ENCODE measurements at places on chromosomes 12 and 14.
A peak's percentile ranks its signal among the peaks of the same experiment; 100 is the strongest.

- DNase-seq = no peak
Measured at GRCh38 chr14:34536951-34537676, 2.4 kb downstream of the EAPP start.

DNA sequence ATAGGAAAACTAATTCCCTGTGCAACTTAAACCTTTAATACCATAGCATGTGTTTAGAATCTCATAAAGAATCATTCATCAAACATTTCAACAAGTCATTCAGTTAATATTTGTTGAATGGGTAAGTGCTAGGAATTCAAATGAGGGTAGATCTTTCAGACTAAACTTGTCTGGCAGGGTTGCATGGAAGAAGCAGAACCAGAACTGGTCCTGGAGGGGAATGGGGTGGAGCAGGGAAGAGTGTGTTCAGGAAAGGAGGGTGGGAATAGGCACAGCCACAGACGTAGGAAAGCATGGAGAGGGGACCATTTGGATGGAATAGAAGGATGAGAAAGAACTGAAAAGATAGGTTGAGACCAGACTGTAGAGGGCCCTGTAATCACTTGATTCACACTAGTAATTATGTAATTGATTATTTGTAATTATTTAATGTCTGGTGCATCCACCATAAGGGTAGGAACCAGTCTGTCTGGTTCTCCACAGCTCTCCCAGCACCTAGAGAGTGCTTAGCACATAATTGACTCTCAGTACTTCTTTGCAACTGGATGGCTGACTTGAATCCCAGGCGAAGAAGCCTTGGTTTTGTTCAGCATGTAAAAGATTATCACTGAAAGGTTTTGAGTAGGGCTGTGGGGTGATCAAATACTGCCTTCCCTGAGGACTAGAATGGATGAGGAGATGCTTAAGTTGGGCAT is 3.0 kb upstream of the MAP3K9 start:
- DNase-seq = no peak

DNA sequence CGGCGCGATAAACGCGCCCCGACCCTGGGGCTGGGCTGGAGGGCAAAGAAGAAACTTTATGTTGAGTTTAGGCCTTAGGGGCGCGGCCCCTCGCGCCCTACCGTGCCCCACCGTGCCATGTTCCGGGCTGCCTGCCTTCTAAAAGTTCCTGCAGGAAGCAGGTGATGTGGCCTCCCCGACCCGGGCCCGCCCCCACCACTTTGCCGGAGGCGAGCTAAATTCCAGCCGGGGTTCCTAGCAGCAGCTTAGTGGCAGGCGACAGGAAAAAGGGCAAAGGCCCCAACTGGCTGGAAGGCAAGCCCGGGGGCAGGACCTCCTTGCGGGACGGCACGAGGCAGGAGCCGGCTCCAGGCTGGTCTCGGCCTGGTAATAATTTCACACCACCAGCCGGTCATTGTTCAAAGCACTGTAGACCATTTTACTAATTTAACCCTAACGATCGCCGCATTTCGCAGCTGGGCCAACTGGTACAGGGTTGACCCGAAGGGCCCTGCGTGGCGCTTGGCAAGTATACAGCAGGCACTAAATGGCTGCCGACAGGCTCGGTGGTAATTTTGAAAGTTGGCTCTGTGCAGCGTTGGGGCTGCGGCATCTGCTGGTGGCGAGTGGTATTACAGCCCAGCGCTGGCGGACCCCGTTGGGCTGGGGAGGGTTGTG is 895 bp upstream of the CCDC88C start:
- DNase-seq = peak; percentile 74

GRCh38 chr12:98595243-98595988 is 1.9 kb downstream of the SLC25A3 start:
- DNase-seq = no peak

GRCh38 chr12:8644345-8645248 is 18.0 kb downstream of the MFAP5 start:
- no peak for DNase-seq

GRCh38 chr12:74900232-74900631 is 309.4 kb downstream of the KCNC2 start:
- DNase-seq = no peak

DNA sequence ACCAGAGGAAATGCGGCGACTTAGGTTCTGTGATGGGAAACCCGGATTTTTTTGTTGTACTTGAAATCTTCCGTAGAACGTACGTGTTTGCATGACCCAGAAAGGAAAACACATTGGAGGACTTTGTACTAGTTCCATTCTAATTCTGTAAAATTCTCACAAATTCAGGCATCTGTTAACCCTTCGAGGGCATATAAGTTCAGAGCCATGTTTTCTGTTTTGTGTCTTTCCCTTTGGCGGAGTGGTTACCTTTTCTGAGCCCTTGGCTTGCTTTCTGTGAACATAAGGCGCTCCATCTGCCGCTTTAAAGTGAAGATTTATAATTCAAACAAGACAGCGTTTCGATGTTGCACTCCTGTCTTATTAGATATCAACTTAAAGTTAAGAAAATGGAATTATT is 34.2 kb downstream of the BICD1 start:
- DNase-seq = no peak

DNA sequence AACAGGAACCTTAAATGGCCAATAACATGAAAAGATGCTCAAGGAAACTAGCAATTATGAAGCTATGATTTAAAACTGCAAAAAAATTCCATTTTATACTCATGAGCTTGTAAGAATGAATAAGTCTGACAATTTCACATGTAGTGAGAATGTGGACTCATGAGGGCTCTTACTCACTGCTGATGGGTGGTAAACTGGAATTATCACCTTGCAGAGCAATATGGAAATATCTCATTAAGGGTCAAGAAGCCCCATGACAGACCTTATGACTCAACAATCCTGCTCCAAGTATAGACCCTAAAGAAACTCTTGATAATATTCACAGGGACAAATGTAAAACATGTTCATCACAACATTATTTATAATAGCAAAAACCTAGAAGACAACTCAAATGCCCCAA is 23.5 kb upstream of the SMAGP start:
- DNase-seq = no peak

Measured in activated CD8-positive, alpha-beta memory T cell treated with anti-CD3 and anti-CD28 coated beads for 1 hour (primary cell).